ENCODE measurements at places on chromosomes 12 and 14.

- H3K4me1 ChIP-seq = no peaks in the 10 kb centered on the region
- DNase-seq = no peak
- H3K27me3 ChIP-seq = no peaks in the 10 kb centered on the region
- H3K36me3 ChIP-seq = no peaks in the 10 kb centered on the region
- no peak overlapping the region for H3K4me3 ChIP-seq
Measured at GRCh38 chr14:62768753-62769152, 276.5 kb downstream of the KCNH5 start.

DNA sequence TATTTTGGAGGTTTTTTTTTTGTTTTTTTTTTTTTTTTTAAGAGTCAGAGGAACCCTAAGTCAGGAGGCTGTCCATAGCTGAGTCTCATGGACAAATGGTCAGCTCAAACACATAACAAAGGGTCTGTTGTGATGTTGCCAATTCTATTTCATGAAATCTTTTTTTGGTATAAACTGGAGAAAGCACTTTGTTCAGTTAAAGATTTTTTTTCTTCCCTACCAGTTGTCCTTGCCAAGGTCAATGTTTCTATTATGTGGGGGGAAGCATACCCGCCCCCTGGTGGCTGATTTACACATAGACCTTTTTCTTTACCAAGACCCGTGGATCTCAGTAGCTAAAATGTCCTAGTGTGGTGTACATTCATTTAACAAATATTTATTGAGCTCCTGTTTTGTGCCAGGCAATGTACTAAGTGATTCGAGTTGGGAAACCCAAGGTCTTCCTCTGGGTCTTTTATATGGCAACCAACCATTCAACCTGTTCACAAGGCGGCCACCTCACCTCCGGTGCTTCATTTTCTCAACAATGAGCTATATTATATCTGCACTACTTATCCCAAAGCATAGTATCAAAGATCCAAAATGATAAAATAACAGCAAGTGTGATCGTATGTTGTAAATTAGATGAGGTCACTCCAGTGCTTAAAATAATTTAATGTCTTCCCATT, 214.5 kb downstream of the PAH start:
- no peaks in the 10 kb centered on the region for H3K27me3 ChIP-seq
- no peak overlapping the region for H3K27ac ChIP-seq
- H3K4me3 ChIP-seq = no peak overlapping the region
- no peaks in the 10 kb centered on the region for H3K36me3 ChIP-seq

DNA sequence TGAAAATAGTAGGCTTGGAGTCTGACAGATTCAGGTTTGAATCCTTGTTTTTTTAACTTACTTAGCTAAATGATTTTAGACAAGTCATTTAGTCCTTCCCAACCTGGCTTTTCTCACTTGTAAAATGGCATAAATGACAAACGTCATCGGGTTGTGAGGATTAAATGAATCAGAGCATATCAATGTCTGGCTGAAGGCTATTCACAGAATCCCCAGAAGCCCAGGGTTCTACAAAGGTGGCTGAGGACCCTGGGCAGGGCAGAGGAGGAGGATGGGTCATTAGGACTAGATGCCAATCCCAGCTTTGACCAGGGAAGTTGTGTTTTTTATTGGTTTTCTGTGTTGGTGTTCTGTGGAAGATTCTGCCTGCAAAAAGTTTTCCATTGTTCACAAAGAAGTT, 7.6 kb upstream of the PTPRB start:
- H3K27ac ChIP-seq = no peak overlapping the region
- H3K27me3 ChIP-seq = no peaks in the 10 kb centered on the region
- peaks cover 40% of the 10 kb centered on the region for H3K4me1 ChIP-seq
- DNase-seq = no peak

GRCh38 chr14:77790566-77791224, 9.2 kb upstream of the ADCK1 start:
- H3K27me3 ChIP-seq = no peaks in the 10 kb centered on the region
- H3K4me3 ChIP-seq = no peak overlapping the region
- H3K27ac ChIP-seq = no peak overlapping the region
- peaks cover 25% of the 10 kb centered on the region for H3K4me1 ChIP-seq

DNA sequence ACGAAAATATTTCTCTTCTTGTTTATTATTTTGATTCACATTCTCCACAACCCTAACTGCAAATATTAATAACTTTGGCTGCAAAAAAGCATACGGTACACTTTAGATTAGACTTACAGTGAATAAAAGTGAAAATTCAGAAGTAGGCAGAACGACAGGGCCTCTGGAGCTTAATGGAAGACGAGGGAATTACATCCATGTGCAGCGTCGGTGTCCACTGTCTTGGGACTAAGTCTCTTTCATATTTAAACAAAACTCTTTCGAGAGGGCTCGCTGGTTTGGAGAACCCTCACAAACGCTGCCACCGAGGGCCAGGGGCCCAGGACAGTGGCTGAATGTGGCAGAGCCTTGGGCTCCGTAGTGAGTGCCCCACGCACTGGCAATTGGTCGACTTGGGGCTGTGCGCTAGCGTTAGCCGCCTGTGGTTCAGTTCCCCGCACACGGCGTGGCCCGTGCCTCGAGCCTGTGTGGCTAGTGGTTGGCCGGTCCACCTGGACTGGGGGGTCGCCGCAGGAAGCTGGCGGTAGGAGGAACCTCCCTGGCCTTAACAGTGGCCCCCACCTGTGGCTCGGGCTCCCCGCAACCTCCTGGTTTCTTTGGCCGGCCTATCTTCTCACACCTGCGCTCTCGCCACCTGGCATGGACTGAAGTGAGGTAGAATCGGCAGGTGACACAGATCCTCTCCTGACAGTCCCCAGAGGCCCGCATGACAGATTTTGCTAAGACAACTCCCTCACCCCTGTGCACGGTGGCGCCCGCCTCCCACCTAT, 739 bp upstream of the PAX9 start:
- peak overlapping the region; percentile 85 for H3K4me3 ChIP-seq
- H3K4me1 ChIP-seq = no peaks in the 10 kb centered on the region
- no peak for DNase-seq
- H3K36me3 ChIP-seq = no peaks in the 10 kb centered on the region
